ENCODE measurements at places on chromosomes 12 and 14.

GRCh38 chr12:59689776-59690175, 93.9 kb downstream of the SLC16A7 start:
- DNase-seq, result no peak

DNA sequence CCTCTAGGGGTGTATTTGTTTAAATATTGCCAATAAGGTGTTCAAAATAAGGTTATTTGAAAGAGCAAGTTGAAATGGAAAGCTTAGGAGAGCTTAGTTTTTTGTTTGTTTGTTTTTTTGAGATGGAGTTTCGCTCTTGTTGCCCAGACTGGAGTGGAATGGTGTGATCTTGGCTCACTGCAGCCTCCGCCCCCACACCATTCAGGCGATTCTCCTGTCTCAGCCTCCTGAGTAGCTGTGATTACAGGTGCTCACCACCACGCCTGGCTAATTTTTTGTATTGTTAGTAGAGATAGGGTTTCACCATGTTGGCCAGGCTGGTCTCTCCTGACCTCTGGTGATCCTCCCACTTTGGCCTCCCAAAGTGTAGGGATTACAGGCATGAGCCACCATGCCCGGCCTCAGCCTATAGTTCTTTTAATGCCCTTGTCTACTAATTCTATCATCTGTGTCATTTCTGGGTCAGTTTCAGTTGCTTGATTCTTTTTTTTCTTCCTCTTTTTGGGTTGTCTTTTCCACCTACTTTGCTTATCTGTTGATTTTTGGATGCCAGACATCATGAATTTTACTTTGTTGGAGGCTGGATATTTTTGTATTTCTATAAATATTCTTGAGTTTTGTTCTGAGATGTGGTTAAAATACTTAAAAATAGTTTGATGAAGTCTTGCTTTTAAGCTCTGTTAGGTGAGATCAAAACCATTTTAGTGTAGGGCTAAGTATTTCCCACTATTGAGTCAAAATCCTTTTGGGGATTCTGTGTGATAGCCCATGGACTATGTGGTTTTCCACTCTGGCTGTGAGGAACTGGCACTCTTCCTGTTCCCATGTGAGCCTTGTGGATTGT, 18.7 kb downstream of the RCOR1 start:
- DNase-seq, result no peak

GRCh38 chr12:128729628-128730121, 94.1 kb downstream of the SLC15A4 start:
- no peak for DNase-seq

- DNase-seq, result no peak
Observed at GRCh38 chr12:95460105-95460504, 13.8 kb upstream of the METAP2 start.

DNA sequence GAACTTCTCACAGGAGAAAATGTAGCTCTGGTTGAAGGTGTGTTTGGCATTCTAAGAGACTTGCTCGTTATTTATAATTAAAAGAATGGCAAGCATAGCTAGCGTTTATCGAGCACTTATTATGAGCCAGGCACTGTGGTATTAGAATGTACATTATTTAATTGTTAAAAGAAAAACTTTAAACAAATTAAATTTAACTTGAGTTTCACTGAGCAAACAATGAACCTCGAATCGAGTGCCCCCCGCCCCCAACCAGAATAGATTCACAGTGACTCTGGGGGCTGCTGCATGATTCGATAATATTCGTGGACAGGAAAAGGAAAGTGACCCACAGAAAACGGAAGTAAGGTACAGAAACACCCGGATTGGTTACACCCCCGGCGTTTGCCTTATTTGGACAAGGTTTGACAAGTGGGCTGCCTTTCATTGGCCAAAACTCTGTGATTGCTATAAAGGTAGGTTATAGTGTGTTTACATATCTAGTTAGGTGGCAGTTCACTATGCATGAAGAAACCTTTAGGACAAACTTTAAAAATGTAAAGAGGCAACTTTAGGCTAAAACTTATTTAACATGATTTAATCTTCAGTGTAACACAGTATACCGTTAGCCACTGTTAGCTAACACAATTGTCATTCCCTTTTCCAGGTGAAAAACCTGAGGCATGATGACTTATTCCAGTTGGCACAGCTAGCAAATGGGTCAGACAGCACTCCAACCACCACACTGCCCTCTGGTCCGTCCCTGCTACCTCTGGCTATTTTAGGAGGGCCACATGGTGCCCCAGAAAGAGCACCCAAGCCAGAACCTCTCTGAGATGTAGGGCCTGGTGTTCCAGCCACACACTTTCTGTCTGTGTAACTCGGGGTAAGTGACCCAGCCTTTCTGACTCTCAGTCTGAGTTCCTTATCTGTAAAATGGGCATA, 7.1 kb downstream of the SCNN1A start:
- DNase-seq, result no peak

DNA sequence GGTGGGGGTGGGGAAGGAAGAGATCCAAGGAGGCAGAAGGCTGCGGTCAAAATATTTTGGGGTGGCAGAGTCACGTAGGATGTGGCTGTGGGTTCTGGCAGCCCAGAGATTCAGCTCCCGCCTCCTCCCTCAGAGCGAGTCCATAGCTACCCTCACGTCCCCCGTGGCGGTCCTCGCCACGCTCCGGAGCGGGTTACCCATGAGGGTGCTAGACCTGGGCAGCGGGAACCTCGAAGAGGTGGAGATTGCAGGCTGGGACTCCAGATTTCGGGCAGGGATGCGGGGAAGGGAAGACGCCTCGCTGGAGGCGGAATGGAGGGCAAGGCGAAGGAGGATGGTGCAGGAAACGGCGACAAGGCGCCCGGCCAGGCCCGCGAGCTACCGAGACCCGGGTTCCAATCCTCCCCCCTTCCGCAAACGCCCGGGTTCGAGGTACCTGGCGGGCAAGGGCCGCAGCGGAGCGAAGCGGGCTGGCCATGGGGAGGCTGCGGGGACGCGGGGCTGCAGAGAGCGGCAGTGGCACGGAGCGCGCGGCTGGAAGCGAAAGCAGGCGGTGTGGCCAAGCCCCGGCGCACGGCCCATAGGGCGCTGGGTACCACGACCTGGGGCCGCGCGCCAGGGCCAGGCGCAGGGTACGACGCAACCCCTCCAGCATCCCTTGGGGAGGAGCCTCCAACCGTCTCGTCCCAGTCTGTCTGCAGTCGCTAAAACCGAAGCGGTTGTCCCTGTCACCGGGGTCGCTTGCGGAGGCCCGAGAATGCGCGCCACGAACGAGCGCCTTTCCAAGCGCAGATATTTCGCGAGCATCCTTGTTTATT, 46.2 kb downstream of the BCAT1 start:
- no peak for DNase-seq

- DNase-seq, result no peak
Observed at GRCh38 chr12:52585946-52586345, 12.3 kb upstream of the KRT74 start.

DNA sequence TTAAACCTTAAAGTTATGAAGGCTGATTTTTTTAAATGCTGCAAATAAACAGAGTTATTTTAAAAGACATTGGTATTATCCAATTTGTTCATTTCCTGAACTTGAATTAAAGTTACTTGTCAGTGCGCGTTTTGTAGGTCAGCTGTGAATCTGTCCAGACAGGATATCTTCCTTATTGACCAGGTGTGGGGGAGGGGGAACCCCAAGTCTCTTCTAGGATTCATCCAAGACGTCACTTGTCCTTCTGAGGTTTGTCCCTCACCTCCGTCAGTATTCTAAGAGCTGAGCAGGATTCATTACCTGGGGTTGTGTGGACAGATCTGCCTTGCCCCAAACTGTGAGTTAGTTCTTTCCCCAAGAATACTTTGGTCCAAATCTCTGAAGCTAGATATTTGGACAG, 8.8 kb upstream of the PRIMA1 start:
- no peak for DNase-seq

- no peak for DNase-seq
Observed at GRCh38 chr14:75448209-75448608, 20.4 kb downstream of the JDP2 start.

DNA sequence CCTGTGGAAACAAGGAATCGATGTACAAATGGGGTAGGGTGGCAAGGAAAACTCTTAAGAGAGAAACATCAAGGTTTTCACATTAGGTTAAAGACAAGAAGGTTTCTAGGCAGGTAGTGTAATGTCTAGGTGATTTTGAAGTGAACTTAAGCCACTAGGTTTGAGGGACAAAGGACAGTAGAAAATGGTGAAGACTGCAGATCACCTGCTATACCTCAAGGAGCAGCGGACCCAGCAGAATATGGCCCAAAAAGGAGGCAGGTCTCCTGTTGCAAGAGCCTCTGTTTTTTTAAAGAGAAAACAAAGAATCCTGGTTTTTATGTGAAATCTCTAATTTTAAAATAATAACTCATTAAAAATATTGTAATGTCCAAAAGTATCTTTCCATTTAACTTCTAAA, 178.1 kb downstream of the ACSS3 start:
- DNase-seq, result no peak

DNA sequence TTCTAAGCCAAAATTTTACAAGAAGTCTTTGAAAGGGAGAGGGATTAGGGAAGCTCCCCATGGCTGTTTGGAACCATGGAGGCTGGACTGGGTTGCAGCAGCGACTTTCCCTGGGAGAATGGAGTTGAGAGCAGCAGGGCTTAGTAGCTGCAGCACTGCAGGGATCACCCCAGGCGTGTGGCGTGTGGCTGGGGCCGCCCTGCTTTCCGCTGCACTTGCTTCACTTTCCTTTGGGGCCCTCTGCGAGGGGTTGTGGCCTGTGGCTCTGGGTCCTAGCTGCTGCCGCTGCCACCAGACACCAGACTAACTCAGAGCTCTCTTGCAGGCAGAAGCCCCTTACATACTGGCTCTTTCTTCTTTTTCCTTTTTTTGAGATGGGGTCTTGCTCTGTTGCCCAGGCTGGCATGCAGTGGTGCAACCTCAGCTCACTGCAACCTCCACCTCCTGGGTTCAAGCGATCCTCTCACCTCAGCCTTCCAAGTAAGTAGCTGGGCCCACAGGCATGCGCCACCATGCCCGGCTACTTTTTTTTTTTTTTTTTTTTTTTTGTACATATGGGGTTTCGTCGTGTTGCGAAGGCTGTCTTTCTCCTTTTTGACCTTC, 25.4 kb downstream of the CCDC62 start:
- DNase-seq, result no peak

DNA sequence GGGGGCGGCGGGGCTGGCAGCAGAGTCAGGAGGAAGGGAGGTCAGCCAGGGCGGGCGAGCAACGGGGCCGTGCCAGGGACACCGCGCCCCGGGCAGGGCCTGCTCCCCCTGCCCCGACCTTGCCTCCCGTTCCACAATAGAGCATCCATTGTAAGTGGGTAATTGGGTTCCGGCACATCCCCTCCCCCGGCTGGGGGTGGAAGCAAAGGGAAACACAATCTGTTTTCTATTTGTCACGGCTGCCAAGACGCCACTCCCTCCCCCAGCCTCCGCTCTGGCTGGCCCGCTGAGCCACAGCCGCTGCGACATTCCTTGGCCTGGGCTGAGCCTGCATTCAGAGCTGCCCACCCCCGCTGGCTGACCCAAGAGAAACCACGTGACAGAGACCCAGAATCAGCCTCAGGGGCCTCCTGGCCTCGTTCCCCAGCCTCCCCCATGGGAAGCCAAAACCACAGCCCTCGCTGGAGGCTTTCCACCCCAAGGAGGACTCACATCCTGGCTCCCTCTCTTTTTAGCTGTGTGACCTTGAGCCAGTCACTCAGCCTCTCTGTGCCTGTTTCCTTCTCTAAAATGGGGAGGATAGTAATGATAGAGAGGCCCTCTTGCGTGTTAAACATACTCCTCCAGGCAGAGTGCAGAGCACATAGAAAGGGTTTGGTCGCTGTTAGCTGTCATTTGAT, 117.6 kb downstream of the SCARB1 start:
- DNase-seq, result peak; percentile 66

- no peak for DNase-seq
Observed at GRCh38 chr14:56270921-56271320, 152.7 kb downstream of the PELI2 start.

- no peak for DNase-seq
Observed at GRCh38 chr14:55272387-55272786, 1.2 kb downstream of the FBXO34 start.

DNA sequence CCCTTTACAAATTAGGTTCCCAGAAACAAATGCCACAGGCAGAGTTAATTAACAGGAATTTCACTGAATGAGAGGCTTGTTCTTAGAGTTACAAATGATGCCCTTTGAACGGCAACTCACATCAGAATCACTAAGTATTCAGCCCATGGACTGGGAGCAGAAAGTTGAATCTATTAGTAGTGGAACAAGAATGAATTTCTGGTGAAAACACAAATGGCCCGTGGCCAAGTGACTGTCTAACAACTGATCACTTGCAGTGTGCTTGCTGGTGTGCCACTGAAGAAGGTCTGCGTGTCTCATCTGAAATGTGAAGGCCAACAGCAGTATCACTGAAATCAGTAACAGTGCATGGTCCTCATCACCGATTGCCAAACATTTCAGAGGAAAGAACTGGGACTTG, 893.4 kb upstream of the TMEM132C start:
- no peak for DNase-seq

- no peak for DNase-seq
Observed at GRCh38 chr14:35340616-35341453, 48.7 kb downstream of the PSMA6 start.

- DNase-seq, result no peak
Observed at GRCh38 chr12:41302979-41303403, 114.9 kb downstream of the PDZRN4 start.

GRCh38 chr14:51121096-51121495, 26.2 kb upstream of the TRIM9 start:
- DNase-seq, result no peak

- DNase-seq, result no peak
Observed at GRCh38 chr12:77124767-77125166, 59.4 kb upstream of the E2F7 start.

- DNase-seq, result no peak
Observed at GRCh38 chr12:94429191-94429590, 30.5 kb downstream of the CEP83 start.

DNA sequence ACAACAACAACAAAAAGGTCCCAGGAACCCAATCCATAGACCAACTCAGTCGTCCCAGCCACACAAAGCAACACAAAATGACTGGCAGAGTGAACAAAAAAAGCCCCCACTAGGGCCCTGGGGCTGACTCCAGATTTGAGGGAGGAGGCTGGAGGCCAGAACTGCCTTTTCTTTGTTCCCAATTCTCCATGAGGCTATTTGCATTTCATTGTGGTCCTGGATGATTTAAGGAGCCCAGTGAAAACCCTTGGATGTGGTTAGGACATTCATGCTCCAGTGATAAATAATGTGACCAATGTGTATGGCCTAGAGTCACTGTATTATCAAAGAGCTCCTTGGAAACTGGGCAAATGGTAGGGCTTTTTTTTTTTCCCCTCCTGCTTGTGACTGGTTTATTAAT, 192.9 kb downstream of the NUAK1 start:
- DNase-seq, result no peak

- no peak for DNase-seq
Observed at GRCh38 chr14:21672116-21672515, 1.5 kb downstream of the OR4E1 start.

Measured in NCI-H345 (cell line).